Retinal pigment epithelial cell (primary cell): ENCODE measurements at places on chromosomes 5 and 9.

DNA sequence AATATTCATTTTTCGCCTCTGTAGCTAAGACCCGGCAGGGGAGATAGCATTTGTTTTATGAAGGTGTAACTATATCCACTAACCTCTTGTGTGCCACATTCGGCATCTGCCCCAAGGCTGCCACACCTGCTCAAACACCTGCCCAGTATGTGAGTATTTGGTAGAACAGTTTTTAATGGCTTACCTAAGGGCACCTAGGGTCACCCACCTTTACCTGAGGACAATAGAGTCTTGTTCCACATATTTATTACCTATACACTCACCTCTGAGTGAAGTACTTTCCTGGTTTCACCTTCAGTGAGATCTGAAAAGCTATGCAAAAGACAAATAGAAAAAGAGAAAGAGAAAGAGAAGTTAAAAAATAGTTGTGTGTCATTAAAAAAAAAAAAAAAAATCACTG, 68.0 kb upstream of the PIP5K1B start:
- no peak for DNase-seq

DNA sequence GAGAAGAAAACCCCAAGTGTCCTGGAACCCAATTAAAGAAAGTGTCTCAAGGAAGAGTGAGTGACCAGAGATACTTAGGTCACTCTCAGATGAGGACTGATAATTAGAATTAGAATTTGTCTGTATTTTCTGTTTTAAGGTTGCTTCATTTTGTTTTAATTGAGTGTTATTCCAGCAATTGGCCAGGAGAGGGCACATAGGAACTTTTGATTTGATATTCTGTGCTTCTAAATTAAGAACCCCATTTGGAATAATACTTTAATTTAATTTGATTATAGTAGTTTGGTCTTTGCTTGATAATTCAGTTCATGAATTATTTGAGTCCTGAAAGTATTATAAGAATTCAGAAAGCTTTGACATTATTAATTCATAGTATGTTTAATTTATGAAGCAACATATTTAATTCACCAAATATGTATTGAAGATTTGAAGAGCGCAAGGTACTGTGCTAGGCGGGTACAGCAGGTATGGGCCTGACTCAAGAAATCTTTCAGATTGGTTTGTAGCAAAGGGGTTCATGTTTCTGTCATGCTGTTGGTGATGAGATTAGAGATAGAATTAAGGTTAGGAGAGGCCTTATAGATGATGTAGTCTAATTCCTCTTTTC, 4.9 kb downstream of the MRPL22 start:
- DNase-seq, result no peak

DNA sequence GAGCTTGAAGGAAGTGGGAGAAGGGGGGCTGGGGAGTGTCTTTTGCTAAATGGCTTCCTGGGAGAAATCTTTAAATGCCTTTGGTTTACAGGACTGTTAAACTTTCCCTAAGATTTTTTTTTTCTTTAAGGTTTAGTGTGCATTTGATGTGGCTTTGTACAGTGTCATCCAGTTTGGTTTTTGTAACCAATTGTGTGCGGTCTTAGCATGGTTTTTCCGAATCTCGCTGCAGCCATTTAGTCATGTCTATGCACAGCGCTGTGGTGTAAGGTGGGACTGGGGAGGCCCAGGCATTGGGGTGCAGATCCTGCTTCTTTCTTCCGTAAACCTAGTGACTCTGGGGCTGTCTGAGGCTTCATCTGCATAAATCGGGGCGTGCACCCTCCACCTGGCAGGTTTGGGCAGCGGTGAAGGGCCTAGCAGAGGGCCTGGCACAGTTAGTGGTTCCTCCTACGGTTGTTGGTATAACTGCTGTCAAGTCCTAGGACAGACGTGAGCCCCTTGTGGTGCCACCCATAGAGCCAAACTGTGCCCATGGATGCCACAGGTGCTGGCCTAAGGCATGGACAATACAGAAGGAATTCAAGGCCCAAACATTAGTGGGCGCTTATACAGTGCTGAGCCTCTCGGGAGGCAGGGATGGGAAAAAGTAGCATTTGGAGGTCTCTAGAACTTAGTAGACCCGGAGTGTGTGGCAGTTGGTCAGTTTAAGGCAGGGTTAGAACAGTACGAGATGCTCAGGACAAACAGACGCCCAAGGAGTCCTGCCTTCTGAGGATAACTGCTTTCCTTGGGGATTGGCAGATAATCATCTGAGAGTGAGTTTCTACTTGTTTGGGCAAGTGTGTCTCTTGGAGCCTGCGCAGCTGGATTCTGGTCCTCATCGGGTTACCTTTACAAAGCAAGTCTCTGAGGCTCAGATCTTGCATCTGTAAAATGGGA, 1.5 kb downstream of the PRRC2B start:
- no peak for DNase-seq

- no peak for DNase-seq
Measured at GRCh38 chr5:34690301-34690700, 34.2 kb downstream of the RAI14 start.

GRCh38 chr5:169013846-169014245, 287.1 kb downstream of the SLIT3 start:
- no peak for DNase-seq

- DNase-seq, result no peak
Measured at GRCh38 chr5:83517072-83517687, 45.6 kb downstream of the VCAN start.

GRCh38 chr5:92544036-92544435, 1037.0 kb downstream of the NR2F1-AS1 start:
- no peak for DNase-seq

DNA sequence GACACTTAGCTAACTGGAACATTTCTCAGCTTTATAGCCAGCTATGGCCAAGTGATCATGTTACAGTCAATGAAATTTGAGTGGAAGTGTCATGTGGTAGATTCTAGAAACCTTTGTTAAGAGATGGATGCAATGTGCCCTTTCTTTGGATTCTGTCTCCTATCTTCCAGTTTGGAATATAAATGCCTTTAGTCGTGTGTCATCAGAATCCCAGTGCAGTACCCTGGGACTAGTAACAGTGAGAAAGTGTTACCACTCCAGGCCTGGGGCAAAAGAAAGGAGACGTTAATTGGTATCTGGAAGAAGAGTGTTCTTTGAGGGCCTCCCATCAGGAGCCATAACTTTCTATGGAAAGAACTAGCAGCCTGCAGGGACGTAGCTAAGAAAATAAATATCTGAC, 149.6 kb downstream of the SNX18 start:
- DNase-seq, result no peak

DNA sequence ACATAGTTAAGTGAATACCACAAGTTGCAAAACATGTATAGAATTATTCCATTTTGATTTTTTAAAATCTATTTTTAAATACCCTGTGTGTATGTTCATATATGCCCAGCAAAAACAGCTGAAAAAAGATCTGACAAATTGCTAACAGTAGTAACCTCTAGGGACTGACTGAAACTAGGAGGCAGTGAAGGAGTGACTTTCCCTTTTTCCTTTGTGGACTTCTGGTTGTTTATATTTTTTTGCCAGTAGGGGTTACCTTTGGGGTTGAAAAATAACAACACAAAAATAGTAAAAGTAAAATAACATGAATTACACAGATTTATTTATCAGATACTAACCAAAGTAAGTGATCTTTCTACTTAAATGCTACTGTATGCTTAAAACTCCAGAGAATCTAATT, 2.9 kb downstream of the MEGF9 start:
- no peak for DNase-seq

DNA sequence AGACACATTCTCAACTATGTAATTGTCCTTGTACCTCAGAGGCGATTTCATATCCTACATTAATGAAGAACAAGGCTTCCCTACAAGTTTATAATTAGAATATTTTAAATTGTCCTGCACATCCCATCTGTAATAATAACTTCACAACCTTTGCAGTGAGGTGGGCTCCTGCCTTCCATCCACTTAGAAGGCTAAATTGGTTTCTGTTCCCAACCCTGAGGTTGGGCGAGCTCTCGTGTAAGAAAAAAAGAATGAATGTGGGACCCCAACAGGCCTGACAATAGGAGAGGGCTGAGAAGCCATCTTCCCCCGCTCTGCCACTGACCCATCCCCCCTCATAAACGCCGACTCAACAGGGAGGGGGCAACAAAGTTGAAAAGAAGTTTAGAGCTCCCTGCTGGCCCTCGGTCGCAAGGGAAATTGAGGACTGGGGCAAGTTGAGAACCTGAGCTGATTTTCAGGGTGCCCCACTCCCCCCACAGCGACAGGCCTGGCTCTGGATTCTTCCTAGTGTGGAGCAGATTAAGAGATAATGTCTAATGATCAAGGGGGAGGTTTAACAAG, 9.4 kb downstream of the BARHL1 start:
- no peak for DNase-seq

DNA sequence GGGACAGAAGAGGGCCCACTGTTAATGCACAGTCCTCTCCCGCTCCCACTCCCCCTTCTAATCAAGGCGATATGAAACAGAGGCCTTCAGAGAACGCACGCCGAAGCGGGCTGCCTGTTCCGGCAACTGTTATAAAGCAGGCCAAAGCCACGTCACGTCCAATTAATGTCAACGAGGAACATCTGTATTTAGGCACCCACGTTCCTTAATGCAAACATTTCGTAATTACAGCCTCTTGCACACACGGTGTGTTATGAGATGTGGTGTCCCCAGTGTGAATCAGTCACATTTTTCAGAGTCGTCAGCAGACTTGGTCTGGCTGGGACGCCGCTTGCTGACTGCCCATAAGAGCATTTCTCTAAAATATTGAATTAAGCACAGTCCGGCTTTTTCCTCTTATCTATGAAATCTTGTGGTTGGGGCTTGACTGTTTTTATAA, 339.0 kb downstream of the NSG2 start:
- no peak for DNase-seq

DNA sequence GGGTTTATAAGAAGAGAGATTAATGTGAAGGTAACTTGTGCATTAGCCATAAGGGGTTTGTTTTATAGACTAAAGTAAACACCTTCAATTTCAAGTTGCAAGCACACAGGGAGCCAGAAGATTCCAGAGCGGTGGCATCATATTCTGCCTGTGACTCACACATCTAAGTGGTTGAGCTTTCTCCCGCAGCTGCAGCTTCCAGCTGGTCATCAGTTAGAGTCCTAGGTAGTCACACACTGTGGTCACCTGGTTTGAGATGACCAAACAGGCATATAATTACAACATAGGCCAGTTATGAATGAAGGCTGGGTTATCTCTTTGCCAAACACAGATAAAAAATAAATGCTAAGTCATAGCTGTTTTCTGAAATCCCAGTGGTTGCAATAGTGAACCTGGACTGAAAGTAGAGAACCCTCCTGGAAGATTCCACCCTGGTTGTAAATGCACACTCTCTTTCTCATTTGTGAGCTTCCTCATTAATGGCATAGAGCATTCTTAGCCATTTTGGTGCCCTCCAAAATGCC, 171.3 kb downstream of the GDNF start:
- peak; percentile 81 for DNase-seq

DNA sequence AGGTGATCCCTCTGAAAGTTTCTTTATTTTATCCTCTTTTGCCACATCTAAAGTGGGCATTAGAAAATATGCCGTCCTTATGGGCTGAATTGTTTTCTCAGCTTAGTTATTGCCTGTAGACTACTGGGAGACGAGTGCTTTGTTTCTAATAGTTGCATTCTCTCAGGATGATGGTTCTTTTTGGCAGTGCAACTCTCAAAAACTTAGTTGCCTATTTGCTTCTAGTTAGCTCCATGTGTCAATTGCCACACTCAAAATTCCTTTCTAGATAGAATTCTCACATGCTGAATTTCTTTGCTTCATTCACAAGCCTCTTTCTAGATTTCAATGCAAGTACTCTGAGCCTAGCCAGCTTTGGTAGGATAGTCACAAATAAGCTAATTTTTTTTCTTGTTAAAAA, 155.5 kb downstream of the FGF10 start:
- DNase-seq, result no peak

DNA sequence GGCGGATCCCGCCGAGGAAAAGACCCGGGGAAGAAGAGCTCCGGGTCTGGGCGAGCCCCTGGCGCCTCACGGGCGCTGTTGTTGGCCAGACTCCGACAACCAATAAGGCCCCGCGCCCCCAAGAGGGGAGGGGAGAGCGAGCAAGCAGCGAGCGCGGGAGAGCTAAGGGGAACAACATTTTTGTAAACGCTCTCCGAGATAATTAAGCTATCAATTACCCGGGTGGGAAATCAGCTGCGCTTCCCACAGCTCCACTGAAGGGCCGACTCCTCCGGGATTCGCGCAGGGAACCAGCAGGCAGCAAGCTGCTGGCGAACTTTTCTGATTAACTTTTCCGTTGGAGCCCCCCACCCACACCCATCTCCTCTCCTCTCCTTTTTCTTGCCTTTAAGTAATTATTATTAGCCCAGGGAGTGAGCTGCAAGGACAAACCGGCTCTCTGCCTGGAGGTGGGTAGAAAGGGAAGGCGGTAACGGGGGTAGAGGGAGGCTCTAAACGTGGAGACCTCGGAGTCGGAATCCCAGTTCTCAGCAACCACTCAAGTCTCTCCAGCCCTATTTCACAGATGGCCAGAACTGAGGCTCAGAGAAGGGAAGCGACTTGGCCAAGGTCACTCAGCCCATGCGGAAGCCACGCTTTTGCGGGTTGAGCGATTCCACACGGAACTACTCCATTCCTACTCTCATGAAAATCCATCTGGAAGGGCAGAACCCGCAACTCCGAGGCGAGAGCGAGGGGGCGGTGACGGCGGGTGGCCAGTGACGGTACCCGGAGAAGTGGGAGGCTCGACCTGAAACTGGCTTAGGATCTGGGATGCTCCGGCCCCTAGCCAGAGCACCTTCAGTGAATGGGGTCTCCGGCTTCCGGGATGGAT, 1.3 kb downstream of the ASTN2 start:
- no peak for DNase-seq

DNA sequence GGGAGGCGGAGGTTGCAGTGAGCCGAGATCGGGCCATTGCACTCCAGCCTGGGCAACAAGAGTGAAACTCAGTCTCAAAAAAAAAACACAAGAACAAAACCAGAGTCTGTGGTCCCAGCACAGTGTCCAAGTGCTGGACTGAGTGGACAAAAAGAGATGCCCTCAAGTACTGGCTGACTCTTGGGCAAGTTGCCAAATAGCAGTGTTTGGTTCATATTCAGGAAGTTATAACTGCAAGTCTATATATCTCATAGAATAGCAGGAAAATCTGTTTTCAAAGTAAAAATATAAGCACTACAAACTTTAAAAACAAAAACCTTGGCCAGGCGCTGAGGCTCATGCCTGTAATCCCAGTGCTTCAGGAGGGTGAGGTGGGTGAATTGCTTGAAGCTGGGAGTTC, 7.3 kb downstream of the HABP4 start:
- DNase-seq, result no peak

- DNase-seq, result no peak
Measured at GRCh38 chr9:1980387-1980786, 34.8 kb upstream of the SMARCA2 start.

DNA sequence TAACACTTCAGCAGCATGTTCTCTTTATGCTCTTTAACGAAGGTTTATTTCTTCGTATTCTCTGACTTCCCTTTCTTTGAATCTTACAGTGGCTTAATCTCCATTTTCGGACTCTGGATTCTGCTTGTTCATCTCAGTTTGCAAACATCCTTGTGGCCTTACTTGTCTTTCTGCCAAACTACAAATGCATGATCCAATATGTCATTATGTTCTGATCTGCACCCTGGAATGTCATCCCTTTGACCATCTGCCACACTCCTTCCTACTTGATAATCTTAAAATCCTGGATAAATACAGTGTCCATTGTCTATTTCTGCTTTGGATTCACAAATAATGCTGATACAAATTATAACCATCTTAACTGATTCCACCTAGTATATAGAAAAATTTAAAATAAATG, 499.2 kb downstream of the CDH18 start:
- no peak for DNase-seq
